Cortex of kidney (tissue), 1 donor: ENCODE measurements at places on chromosomes 13 and 19.

DNA sequence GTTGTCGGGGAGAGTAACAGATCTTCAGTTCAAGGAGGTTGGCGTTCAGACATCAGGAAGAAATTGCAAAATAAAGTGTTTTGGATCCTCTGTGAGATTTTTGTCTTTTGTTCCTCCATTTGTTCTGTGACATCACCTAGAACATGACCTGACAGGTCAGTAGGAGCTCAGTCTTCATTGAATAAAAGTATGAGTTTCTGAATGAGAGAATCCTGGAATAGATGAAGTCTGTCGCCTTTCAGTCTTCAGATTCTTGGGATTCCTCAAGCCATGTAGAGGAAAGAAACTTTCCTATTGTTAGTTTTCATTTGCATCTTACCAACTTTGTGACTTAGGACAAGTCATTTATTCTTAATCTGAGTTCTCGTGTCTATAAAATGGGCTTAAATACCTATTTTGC lies 14.4 kb downstream of the ARHGAP35 start:
- no peak for DNase-seq

DNA sequence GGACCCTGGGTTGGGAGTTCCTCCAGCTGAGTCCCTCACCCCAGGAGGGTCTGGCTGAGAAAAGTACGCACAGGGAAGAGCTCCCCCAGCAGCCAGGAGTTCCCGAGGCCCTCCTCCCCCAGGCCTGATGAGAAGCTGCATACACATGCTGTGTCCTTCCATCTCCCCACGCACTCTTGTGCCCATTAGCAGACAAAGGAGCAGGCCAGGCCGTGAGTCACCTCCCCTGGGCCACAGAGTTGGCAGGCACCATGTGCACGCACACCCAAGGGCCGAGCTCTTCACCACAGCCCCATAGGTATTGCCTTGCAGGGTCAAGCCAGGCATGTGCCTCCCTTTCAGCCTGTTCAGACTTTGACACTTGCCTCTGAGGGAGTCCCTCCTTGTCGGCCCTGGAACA lies 17.5 kb downstream of the MAU2 start:
- DNase-seq = no peak

- DNase-seq = no peak
Observed at GRCh38 chr19:57927587-57927986, 7.6 kb downstream of the ZNF418 start.

- no peak for DNase-seq
Observed at GRCh38 chr13:110121422-110122083, 185.4 kb downstream of the COL4A1 start.

- DNase-seq = no peak
Observed at GRCh38 chr13:76271728-76272232, 614.4 kb downstream of the KCTD12 start.

GRCh38 chr13:106047859-106048258 lies 487.6 kb downstream of the EFNB2 start:
- DNase-seq = no peak

DNA sequence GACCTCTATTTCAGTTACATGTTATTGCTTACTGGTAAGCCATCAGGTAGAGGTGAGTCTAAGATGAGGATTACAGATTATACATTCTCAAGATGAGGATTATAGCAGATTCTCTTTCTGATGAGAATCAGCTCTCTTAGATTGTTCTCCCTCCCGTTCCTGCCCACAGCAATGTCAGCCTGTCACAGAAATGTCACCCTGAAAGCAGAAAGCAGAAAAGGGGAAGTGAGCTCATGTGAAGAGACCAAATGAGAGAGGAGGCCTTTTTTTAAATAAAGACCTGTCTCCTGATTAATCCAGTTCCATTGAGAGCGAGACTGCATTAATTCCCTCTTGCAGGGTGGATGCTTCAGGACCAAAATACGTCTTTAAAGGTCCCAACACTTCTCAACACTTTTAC lies 445.6 kb downstream of the KCTD12 start:
- no peak for DNase-seq

DNA sequence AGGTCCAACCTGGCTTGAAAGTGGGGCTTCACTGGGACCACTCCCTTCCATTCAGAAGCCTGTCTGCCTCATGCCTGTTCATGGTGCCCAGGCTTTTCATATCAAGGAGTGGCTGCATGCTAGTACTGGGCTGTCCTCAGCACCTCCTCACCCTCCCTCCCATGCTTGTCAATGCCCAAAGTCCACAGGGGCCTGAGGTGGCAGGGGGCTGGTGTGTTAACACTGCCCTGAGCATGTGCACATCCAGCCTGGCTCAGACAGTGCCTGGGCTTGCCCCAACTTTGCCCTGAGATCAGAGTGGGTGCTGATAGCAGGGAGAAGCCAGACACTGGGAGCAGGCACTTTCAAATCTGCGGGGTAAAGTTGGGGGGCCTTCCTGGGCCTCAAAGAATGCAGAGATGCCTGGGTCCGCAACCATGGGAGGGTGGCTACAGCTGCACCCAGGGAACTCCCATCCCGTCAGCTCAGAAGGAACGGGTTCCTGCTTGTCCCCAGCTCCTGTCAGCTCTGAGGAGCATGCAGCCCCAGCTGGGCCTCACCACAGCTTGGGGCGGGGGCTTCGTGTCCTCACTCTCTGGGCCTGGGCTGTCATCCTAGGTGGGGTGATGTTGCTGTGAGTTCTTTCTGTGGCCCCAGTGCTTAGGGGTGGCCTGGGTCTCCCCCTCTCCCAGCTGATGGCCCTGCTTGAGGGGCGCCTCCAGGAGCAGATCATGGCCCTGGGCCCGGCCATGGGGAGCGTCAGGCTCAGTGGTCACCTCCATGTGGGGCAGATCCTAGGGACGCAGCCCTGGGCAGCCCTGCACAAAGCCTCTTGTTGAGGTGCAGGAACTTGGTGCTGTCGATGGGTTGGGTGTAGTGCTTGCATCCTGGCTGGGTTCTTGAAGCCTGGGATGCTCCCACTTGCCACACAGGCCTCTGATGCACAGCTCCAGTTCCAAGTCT lies 830.6 kb upstream of the SLITRK5 start:
- no peak for DNase-seq

- DNase-seq = no peak
Observed at GRCh38 chr19:35153701-35154524, 622 bp upstream of the FXYD5 start.

- no peak for DNase-seq
Observed at GRCh38 chr13:32147976-32148375, 116.4 kb downstream of the FRY start.

DNA sequence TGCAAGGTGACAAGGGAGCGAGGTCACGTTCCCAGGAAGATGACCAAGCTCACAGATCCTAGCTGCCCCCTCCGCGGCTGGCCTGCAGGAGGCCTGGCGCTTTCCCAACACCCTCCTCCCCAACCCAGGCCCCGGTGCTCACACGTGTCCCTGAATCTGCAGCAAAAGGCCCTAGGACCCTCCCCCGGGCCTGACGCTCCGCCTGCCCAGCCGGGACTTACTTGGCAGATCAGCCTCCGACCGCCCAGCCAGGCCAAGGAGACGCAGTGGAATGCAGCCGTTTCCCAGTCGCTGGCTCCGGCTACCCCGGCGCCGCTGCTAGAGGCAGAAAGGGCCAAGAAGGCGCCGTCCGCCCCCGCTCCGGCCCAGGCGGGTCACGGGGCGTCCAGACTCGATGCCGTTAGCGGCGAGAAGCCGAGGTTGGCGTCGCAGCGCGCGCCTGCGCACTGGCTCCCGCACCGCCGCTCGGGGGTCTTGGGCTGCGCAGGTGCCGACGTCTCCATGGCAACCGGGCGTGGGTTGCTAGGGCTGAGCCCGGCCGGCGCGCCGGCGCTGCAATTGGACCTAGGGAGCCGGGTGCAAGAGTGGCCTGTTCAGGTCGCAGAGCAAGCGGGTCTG lies at the start of gene PNMA8A:
Gene PNMA8A (minus strand): TSS at position 448 of the 618 bp plus-strand sequence. CDS start 528 bp downstream, outside the sequence.
- DNase-seq = no peak

GRCh38 chr19:33394006-33394722 lies 20.7 kb downstream of the CEBPG start:
- no peak for DNase-seq

DNA sequence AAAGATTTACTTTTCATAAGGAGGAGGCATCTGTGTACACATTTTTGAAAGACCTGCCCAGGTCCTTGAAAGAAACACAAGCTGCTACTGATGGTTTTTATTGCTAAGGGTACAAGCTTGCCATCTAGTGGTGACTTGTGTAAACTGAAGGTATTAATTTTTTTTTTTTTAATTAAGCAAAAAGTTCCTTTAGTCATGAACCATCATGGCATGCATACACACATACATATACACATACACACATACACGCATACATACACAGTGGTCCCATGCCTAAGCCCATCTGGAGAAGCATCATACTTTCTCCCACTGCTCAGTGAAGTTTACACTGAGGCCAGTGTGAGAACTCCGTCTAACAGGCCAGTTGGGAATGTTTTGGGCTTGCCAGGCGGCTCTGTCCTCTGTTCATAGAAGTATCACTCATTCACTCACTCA lies 312.5 kb downstream of the DCLK1 start:
- DNase-seq = no peak

DNA sequence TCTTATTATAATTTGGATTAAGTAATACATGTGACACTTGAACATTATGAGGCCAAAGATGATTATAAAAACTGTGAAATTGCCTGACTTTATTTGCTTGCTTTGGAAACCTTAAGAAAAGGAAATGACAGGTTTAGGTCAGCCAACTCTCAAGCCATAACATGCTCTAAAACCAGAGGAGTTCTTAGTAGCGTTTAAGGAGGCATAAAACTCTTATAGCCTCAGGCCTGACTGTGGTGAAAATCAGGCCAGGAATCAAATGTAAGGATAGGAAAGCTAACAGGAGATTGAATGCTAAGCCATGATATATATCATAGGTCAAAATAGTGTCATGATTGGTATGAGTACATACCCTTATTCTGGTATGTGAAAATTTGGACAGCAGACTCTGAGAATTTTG lies 1142.4 kb upstream of the MIR17HG start:
- no peak for DNase-seq

DNA sequence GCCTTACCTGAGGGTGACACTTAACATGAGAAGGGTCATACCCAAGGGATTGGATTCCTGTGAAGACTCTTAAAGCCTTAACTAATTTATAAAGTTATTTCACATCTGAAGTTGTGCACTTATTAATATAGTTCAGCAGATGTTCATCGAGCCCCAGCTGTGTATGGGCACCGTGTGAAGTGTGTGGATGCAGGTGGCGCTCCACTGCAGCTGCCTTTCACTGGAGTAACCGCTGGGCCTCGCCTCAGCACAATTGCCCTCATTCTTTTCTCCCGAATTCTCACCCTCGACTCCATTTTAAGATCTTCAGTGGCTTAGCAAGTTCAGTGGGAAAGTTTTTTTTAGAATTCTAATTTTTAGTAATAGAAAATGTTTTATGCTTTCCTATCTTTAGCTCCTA lies 66.2 kb downstream of the DPY19L3 start:
- no peak for DNase-seq

DNA sequence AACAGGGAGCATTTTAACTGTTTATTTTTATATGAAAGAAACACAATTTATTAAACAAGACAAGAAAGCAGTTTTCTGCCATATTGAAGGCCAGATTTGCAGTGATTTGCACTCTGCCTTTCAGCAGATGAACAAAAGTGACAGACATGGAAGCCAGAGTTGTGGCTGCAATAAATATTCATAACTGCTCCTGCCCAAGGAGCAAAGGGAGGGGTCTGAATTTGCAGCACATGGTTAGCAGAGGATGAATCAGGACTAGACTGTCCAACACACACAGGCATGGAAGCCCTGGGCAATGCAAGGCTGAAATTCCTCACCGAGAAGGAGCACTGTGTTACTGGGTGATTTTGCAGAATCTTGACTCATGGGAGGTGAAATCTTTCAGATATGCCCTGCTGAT lies 418.2 kb downstream of the DCT start:
- no peak for DNase-seq

DNA sequence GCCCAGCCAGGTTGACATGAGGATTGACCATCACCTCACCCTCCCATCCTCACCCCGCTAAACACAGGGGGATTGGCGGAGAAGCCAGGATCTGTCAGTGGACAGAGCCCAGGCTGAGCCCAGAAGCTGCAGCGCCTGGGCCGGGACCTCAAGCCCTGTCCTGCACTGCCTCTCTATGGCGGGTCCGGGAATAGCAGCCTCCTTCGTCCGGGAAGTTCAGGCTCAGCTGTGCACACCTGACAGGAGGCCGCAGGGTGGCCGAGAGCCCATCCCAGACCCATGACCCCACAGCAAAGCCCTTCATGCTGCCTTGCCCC lies 67.8 kb downstream of the SPACA7 start:
- DNase-seq = no peak

DNA sequence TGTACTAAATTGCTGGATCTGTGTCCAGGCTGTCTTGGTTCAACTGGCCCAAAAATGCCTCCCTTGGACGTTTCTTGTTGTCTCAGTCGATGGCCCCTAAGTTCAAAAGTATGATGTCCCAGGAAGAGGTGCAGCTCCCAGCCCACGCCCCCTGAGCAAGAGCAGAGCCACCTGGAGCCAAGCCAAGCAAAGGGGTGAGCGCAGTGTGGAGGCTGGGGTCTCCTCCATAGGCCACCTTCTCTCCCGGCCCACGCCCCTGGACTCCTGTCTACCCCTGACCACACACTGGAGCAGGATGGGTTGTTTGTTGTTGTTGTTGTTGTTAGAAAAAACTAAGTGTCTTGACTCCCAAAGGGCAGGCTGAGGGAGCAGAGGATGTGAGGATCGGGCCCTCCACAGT lies 26.0 kb upstream of the NPAS1 start:
- no peak for DNase-seq

GRCh38 chr13:30332456-30333143 lies 25.2 kb upstream of the KATNAL1 start:
- DNase-seq = no peak

- no peak for DNase-seq
Observed at GRCh38 chr13:78659450-78659730, 435 bp upstream of the OBI1 start.

DNA sequence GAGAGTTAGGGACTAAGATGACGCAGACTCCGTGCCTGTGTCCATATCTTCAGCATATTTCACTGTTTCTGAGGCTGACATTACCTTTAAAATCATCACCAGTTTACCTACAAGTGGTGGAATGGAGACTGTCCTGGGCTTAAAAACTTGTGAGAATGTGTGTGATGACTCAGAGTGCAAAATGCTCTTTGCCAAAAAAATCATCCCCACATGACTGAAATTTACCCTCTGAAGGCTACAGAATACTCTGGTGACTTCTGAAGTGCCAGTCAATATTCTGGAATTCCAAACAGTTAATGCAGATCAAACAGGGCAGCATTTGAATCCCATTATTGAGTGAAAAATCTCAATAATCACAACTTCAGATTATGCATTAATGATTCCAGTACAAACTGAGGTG lies 901.4 kb downstream of the EFNB2 start:
- DNase-seq = no peak

- no peak for DNase-seq
Observed at GRCh38 chr19:16208847-16209665, 11.3 kb downstream of the AP1M1 start.
